ENCODE measurements at places on chromosomes 1 and 21.

GRCh38 chr1:182260516-182260915, 131.1 kb downstream of the GLUL start:
- no peak for DNase-seq

GRCh38 chr1:205484985-205485967, 19.2 kb upstream of the CDK18 start:
- DNase-seq: no peak

GRCh38 chr1:211653293-211653692, 22.1 kb downstream of the NEK2 start:
- DNase-seq: no peak

- DNase-seq: no peak
Measured at GRCh38 chr1:23909412-23909811, 3.8 kb downstream of the CNR2 start.

DNA sequence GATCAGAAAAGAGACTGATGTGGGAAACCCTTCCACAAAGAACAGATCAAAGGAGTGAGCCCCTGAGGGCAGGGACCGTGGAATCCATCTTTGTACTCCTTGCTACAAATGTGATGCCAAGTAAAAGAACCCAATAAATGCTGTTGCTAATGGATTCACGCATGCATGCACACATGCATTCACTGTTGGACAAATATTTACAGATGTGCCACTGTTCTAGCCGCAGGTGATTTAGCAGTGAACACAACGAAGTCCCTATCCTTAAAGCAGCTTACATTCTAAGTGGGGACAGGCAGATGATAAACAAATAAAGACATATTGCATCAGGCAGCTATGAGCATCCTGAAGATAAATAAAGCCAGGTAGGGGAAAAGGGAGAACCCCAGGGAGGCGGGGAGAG, 67.8 kb downstream of the ITPKB start:
- DNase-seq: no peak

- no peak for DNase-seq
Measured at GRCh38 chr21:18384771-18385170, 18.8 kb downstream of the TMPRSS15 start.

- DNase-seq: no peak
Measured at GRCh38 chr1:219712506-219712905, 99.6 kb upstream of the ZC3H11B start.

- no peak for DNase-seq
Measured at GRCh38 chr1:233704170-233704897, 90.4 kb downstream of the KCNK1 start.

- DNase-seq: no peak
Measured at GRCh38 chr1:93143136-93143535, 37.1 kb downstream of the TMED5 start.

DNA sequence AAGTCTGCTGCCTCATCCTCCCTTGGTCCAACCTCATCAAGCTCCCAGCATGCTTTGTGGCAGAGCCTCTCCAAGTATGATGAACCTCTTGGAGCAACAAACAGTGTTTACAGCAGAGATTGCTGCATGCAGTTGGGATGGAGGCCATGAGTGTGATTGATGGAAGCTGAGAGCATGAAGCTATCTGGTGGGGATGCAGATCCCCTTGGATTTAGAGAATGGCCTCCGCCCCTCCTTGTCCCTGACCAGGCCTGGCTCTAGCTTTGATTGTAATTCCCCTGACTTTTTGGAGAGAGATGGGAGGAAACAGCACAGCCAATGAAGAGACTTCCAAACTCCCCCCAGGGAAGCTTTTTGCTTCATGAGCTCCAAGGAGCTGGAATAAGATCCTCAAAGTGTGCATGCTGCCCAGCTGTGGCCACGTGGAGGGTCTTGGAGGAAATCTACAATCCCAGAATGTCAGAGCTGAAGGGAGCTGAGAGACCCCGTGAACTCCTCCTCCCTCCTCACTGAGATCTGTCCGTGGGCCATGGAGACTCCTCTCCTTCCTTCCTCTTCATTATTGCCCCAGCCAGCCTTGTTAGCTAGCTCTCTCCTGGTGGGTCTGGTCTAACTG, 165.3 kb upstream of the USP24 start:
- no peak for DNase-seq

GRCh38 chr21:45073301-45074047, 906 bp upstream of the ADARB1 start:
- DNase-seq: no peak

GRCh38 chr1:39091845-39092645, 65.9 kb downstream of the NDUFS5 start:
- peak; percentile 17 for DNase-seq

- DNase-seq: no peak
Measured at GRCh38 chr21:43206231-43207042, 37.6 kb downstream of the CRYAA start.

GRCh38 chr1:223504741-223505140, 111.5 kb downstream of the CCDC185 start:
- no peak for DNase-seq

GRCh38 chr1:219871427-219872057, 56.8 kb downstream of the SLC30A10 start:
- DNase-seq: no peak

GRCh38 chr1:31812158-31812829, 3.5 kb downstream of the SPOCD1 start:
- no peak for DNase-seq

- no peak for DNase-seq
Measured at GRCh38 chr1:1826356-1827088, 48.3 kb upstream of the NADK start.

DNA sequence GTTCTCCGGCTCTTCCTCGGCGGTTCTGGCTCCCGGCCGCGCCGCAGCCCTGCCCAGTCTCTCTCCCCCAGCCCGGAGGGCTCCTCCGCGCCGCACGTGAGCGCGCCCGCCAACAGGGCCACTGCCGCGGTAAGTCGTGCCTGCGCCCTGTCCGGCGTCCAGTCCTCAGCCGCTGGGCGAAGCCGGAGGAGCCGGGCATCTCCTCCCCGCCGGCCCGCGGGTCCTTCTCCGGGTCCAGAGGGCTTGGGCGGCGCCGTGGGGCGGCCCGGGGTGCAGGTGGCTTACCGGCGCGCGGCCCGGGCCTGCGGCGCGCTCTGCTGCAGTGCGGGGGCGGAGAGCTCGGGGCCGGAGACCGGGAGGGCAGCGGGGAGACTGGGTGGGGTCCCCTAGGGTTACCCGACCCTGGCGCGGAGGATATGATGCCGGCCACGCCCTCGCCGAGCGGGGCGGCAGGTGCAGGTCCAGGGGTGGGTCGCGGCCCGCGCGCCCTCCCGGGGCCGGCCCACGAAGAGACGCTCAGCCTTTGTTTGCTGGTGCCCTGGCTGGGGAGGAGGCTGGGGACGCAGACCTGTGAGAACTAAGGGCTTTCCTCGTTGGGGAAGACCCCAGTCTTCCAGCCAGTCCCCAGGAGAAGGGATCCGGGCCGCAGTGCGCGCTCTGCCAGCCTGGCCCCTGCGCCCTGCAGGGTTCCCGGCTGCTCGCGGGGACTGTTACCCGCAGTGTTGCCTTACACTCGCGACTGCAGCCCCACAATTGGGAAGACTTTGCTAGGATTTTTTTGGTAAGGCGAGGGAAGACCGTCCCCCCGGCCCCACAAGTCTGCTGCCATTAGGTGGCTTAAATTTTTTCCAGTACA, at the start of gene DOP1B:
Gene DOP1B (plus strand): TSS at position 10 of the 856 bp plus-strand sequence. CDS start 7,910 bp downstream, outside the sequence.
- DNase-seq: no peak

DNA sequence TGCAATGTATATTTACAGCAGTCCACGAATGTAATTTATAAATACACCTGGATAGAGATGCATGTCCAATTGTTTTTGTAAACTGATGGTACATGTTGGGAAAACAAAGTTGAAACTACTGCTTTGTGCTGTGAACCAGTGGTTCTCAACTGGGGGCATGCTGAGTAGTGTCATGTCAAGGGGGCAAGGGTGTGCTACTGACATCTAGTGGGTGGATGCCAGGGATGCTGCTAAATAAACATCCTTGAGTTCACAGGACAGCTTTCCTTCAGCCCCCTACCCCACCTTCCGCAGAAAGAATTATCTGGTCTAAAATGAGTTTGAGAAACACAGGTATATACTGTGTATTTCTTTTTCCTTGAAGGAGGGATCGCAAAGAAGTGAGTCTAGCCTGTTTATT, 95.9 kb downstream of the RASAL2 start:
- DNase-seq: no peak

GRCh38 chr21:36901575-36901974, 64.9 kb downstream of the HLCS start:
- no peak for DNase-seq

DNA sequence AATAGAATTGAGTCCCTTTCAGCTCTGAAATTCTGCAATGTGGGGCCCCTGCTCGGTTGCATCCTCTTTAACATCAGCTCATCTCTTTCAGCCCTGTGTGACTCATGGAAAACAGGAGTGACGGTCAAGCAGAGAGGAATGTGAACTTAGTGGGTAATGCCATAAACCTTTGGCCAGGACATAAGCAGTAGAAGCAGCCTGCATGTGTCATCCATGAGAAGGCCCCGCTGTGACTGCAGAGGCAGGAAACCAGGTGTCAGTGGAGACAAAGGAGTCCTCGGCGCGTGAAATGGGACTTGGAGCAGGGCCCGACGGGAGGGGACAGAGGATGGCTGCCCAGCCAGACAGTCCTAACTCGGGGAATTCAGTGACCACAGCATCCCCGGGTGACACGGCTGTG, 21.1 kb upstream of the EPHB2 start:
- DNase-seq: no peak

GRCh38 chr1:180962178-180962577, 49.5 kb downstream of the KIAA1614 start:
- DNase-seq: no peak

- DNase-seq: no peak
Measured at GRCh38 chr1:53342735-53343470, 15.0 kb upstream of the LRP8 start.

- DNase-seq: no peak
Measured at GRCh38 chr1:169487561-169487960, 1.8 kb upstream of the SLC19A2 start.

DNA sequence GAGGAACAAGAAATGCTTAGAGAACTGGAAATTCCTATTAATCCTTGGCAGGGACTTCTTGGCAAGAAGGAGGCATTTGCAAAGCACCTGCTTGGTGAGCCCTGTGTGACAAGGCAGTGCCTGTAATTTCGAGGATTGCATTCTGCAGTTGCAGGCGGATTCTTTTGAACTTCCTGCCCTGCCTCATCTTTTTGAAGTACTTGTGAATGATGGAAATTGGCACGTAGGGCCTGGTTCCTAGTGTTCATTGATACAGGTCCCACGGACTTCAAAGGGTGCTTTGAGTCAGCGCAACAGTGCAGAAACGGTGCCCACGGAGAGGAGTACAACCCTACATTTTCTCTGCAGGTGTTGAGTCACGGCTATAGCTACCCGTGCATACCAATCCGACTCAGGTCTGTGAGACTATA, 6.4 kb downstream of the HUNK start:
- no peak for DNase-seq

- no peak for DNase-seq
Measured at GRCh38 chr1:203693721-203694120, 67.1 kb downstream of the ATP2B4 start.

DNA sequence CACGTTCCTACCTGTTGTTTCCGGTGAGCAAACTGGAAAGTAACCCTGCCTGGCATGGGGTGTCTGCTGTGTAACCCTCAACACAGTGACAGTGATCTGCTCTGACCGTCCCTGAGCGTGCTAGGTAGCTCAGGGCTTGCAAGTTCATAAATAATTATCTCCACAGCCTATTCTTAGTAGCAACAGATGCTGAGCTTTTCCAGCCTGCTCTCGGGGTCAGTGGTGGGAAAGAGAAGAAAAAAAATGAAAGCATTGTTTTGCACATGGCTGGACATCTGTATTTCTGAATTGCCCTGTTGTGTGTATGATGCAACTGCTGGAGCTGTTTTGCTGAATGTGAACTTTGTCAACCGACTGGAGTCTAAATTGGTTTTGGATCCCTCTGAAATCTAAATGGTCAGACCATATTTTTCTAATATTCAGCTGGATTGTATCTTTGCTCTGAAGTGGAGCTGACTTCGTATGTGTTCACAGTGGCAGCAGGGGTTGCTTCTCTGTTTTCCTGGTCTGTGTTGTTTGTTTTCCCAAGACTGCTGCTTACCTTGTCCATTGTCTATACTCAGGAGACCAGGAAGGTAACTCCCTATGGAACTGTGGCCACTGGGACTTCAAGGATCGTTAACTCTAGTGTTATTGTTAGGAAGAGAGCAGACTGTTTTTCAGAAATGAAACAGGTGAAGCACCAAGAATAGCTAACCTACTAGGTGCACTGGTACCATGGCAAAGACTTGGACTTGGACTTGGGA, 27.0 kb downstream of the TGFB2 start:
- no peak for DNase-seq

- no peak for DNase-seq
Measured at GRCh38 chr1:10328180-10328963, 70.5 kb upstream of the PGD start.

- no peak for DNase-seq
Measured at GRCh38 chr1:230068621-230068873, 1.5 kb downstream of the GALNT2 start.

DNA sequence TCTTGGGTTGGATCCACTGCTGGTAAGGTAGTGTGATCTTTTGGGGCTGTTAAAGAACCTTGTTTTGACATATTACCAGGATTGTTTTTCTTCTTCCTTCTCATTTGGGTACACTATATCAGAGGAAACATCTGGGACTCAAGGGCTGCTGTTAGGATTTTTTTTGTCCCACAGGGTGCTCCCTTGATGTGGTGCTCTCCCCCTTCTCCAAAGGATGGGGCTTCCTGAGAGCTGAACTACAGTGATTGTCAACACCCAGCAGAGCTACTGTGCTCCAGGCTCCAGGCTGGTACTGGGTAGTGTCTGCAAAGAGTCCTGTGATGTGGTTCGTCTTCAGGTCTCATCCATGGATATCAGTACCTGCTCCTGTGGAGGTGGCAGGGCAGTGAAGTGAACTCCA, 20.6 kb downstream of the IFI16 start:
- no peak for DNase-seq

GRCh38 chr1:152343006-152343405, 16.8 kb downstream of the FLG2 start:
- no peak for DNase-seq

GRCh38 chr1:208165659-208166058, 78.5 kb downstream of the PLXNA2 start:
- no peak for DNase-seq

GRCh38 chr1:161009602-161010211, 11.2 kb downstream of the F11R start:
- DNase-seq: no peak

DNA sequence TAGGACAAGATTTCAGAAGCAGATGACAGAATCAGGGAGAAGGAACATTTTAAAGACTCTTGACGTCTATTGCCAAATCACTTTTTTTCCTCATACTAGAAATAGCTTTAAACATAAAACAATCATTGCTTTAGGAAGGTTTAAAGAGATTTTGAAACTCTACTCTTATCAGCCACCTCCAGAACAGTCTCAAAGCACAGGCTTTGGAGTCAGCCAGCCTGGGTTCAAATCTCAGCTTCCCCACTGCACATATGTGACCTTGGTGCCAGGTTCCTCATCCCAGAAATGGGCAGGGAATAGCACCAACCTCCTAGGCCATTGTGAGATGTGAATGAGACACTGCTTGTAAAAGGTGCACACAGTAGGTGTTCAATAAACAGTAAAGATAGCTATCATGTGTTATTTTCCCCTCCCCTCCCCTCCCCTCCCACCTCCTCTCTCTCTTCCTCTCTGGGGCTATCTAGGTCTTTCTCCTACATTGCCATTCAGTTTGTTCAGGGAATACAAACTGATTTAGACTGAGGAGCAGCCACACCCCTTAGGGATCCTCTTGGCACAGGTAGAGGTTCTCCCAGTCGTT, 20.6 kb downstream of the SPOCD1 start:
- no peak for DNase-seq
